ENCODE measurements at places on chromosomes 12 and 14. TPM values are rescaled to one million over a fixed set of nuclear protein-coding genes. Genes with fewer than 3 reads are reported as not detected.

Gene TAS2R20
- 4.7 TPM for total RNA-seq

DNA sequence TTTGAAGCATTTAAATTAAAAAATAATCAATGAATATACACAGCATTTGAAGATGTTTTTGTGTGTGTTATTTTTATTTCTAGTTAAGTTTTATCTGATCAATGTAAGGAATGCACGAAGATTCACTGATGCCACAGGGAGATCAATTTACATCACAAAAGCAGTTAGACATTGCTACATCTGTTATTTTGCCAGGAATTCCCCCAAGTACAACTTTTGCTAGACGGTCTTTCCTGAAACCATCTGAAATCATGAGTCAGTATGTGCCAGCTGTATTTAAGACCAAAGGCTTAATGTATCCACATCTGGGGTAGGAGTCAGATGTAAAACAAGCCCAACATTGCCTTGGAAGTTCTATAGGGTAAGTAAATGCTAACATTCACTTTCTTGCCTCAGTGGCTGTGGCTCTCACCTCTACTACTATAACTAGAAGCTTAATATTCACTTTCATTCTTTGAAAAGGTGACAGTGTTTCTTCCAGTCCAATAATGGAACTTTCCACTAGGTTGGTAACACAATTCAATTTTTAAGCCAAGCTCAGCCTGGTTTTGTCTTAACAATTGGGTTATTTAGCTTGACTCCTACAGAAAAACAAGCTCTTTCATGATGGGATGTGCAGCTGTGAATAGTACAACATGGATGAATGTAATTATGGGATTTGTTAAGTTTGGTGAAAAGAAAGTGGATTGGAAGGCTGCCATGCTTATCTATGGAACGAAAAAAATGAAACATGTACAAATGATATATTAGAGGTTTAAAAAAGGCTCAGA lies 385.4 kb upstream of the TMEM132C start:
- H3K4me1 ChIP-seq = no peaks in the 10 kb centered on the region
- no peaks in the 10 kb centered on the region for H3K27me3 ChIP-seq
- H3K36me3 ChIP-seq = no peaks in the 10 kb centered on the region
- no peak overlapping the region for H3K4me3 ChIP-seq
- no peak overlapping the region for H3K27ac ChIP-seq

Gene SEL1L
- 28.2 TPM for total RNA-seq

Gene ACACB
- total RNA-seq = 130 TPM

All from vagina (tissue), 2 donors.